ENCODE measurements at places on chromosomes 7 and 10.

- DNase-seq: no peak
These were observed 26.0 kb downstream of the CRHR2 start for GRCh38 chr7:30656006-30656957.

GRCh38 chr7:55423891-55424290 is 58.8 kb downstream of the LANCL2 start:
- no peak for DNase-seq

- DNase-seq: no peak
These were observed 40.4 kb upstream of the ZNF680 start for GRCh38 chr7:64603271-64603670.

DNA sequence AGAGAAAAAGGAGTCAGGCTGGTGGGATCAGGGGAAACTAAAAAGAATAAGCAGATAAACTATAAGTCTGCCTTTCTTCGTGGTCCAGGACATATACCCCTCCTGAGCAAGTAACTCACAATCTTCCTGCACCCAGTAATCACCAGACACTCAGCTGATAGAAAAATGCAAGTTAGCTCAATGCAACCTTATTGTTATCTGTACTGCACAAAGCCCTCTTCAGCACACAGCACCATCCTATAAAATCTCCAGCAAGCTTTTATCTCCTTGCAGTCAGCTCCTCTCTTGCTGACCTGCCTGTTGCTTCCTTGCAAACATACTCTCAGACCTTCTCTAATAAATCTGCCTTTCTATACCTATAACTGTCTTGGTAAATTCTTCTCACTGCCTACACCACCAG is 6.7 kb downstream of the SLC37A3 start:
- DNase-seq: no peak

GRCh38 chr10:5911670-5912069 is 21.6 kb downstream of the FBH1 start:
- no peak for DNase-seq

GRCh38 chr10:127254276-127254675 is 57.9 kb upstream of the INSYN2A start:
- no peak for DNase-seq

- DNase-seq: no peak
These were observed 382.6 kb upstream of the SHH start for GRCh38 chr7:156194813-156195212.

DNA sequence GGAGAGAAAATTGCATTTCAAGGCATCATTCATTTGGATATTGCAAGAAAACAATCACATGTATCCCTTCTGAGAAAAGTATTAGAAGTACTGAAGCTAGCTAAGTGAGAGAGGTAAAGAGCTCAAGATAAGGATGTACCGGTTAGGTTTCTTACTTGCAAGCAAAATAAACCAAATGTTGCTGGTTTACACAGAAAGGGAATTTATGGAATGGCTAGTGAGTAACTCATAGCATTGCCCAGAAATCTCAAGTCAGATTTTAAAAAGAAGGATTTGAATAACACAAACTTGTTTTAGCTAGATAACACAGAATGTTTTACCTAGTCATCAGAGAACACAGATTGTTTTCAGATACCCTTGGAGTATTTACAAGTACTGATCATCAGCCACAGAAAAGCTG is 30.6 kb downstream of the KLHL7 start:
- no peak for DNase-seq

DNA sequence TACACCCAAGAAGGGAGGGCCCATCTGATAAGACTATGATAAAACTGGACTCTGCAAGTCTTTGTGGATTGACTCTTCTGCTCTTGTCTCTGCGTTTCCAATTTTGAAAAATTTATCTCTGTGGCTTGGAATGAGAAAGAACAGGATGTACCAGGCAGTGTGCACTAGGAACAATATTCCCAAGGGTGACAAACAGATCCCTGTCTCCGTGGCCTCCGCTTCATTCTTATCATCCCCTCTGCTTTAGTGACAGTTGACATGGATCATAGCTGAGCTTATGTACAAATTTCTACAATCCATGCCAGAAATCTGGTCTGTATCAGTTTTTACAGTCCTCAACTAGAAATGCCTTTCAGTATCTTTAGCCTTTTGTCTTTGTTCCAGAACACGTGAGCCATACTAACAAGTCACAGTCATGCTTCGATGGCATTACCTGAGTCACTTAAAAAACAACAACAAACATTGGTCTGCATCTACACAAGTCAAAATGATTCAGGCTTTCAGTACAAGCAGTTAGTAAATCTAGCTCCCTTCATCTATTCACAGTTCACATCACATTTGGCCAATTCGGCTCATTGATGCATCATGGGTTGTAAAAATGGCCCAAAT is 393.6 kb upstream of the CELF2 start:
- DNase-seq: no peak

DNA sequence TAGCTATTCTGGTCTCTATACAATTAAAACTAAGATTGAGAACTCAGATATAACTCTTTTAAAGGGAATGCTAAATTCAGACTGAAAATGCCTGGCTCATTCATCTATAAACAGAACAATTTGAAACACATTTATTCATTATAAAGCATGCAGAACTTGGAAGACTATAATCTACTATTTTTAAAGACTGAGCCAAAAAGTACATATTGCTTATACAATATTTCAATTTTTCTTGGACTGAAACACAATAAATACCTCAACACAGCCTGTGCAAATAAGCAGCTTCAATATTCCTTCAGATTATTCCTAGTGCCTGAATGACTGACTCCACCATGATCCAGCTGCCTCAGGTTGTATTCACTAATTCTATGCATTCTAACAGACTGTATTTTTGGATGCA is 15.5 kb upstream of the PHYH start:
- DNase-seq: no peak

DNA sequence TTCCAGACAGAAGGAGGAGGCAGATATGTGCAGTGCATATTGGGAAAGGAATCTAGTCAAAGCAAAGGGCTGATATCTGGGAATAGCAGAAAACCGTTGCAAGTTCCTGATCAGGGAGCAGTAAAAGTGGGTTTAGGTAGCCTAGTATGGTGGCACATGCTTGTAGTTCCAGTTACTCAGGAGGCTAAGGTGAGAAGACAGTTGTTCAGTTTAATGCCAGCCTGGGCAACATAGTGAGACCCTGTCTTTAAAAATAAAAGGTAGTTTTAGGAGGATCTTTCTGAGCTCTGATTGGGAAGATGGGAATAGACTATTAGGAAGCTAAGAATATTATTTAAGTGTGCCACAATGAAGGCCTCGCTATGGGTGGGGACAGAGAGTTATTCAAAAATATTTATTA is 1.7 kb downstream of the CCDC172 start:
- no peak for DNase-seq

DNA sequence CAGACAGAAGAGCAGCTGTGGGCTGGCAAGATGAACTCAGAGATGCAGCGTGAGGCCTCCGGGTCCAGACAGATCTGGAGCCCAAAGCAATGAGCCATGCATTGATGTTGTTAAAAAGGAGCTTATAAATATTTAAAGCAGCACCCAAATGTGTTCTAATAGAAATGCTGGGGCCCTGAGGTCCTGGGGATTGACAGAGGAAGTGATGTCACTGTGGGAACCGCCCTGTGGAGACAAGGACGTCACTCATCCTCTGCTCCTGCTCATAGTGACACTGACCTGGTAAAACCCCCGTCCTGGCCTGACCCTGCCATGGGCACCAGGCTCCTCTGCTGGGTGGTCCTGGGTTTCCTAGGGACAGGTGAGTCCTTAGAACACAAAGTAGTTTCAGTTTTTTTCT is 197.0 kb upstream of the PRSS58 start:
- no peak for DNase-seq

DNA sequence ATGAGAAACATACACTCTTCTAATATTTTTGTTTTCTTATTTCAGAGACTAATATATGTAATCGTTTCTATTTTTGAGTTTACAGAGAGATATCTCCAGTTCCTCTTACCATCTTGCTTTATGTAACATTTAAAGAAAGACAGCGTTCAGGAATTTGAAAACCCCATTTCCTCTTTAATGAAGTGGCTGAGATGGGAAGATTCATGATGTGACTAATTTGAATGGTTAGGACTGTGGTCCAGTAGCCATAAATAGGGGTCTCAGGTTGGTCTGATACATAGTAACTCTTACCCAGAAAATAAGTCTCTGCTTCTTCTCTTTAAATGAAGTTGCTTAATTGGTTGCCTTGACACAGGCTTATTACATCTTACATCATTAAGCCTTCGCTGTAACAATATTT is 6.9 kb downstream of the KMT2E start:
- no peak for DNase-seq

GRCh38 chr10:26556748-26557640 is 118.9 kb downstream of the APBB1IP start:
- peak; percentile 15 for DNase-seq

DNA sequence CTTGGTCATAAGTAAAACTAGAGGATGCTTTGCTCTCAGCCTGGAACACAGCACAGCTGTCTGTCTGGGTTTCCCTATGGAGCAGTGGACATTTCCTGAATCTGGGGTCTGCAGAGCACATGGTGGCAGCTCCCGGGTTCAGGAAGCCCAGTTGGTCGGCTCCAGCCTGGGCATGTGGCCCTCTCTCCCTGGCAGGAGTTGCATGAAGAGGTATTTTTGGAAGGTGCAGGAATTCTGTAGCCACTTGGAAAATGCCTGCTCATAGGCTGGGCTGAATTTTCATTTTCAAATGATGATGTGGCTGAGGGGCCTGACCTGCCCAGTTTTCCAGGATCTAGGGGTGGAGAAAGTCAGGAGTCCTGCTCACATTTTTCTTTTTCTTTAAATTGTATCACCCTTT is 6.7 kb upstream of the TPST1 start:
- DNase-seq: no peak

DNA sequence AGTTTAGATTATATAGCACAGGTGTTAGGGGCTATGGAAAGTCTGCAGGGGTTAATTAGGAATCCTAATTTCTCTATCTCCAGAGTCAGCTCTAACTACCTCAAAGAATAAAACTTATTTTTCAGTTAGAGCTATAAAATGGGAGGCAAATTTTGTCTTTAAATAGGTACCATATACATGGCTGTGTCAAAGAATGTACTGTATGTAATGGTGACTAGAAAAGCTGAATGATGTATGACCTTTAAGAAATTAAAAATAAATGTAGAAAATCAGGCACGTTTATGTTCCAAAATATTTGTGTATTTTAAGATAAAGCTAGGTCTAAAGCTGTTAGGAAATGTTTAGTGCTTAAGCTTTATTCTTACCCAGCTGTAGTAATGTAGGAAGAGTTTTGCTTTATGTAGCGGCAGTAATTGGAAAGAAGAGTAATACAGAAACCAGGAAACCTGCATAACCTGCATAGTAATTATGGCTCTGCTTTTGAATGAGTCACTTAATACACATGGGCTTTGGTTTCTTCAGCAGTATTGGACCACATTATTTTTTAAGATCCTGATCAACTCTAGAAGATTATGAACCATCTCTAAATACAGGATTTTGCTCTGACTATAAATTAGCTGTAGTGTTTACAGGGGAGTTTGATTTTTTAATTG is 85.0 kb downstream of the KMT2E start:
- no peak for DNase-seq

- DNase-seq: no peak
These were observed 28.5 kb downstream of the NPS start for GRCh38 chr10:127577376-127578258.

- no peak for DNase-seq
These were observed 181.0 kb downstream of the ELFN1 start for GRCh38 chr7:1850976-1851571.

GRCh38 chr7:134587750-134588149 is 38.8 kb downstream of the AKR1B15 start:
- DNase-seq: no peak

GRCh38 chr7:116785843-116786242 is 76.5 kb upstream of the CAPZA2 start:
- DNase-seq: no peak

- no peak for DNase-seq
These were observed 105.5 kb downstream of the NEUROD6 start for GRCh38 chr7:31234836-31235605.

GRCh38 chr7:75732764-75733630 is 5.7 kb downstream of the HIP1 start:
- no peak for DNase-seq

GRCh38 chr10:62653254-62653653 is 151.3 kb upstream of the ADO start:
- no peak for DNase-seq
